ENCODE measurements at places on chromosomes 2 and 18.

GRCh38 chr18:3461704-3462103 is 11.7 kb downstream of the TGIF1 start:
- DNase-seq, result no peak

- no peak for DNase-seq
Measured at GRCh38 chr2:236366397-236366796, 102.2 kb upstream of the ASB18 start.

GRCh38 chr2:68074050-68074449 is 11.2 kb upstream of the C1D start:
- DNase-seq, result no peak

GRCh38 chr2:18465979-18466378 is 94.5 kb downstream of the RDH14 start:
- DNase-seq, result no peak

DNA sequence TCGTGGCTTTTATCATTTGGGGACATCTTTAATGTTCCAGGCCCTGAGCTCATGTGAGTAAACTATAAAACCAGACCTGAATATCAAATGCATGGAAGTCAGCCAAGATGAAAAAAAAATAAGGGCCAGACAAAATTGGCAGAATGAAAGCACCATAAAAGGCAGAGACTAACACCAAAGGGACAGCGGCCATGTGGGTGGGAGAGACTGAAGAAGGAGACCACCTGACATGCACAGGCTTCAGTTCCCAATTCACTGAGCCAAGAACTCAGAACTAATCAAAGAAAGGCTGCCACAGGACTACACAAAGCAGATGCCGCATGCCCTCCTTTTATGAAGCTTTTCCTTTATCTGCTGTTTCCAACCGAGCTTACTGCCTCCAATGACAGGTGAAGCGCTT is 267.1 kb downstream of the RAD51AP2 start:
- no peak for DNase-seq

- no peak for DNase-seq
Measured at GRCh38 chr2:118687698-118688097, 159.8 kb downstream of the EN1 start.

Data from stimulated activated effector memory CD8-positive, alpha-beta T cell treated with anti-CD3 and anti-CD28 coated beads, Interleukin-12 subunit alpha, Interleukin-12 subunit beta, amount 100 ng/mL, for 72 hours (primary cell).